Heart right ventricle (tissue), 16 donors: ENCODE measurements at places on chromosomes 11 and 22. TPM values are rescaled to one million over a fixed set of nuclear protein-coding genes. Genes with fewer than 3 reads are reported as not detected.

DNA sequence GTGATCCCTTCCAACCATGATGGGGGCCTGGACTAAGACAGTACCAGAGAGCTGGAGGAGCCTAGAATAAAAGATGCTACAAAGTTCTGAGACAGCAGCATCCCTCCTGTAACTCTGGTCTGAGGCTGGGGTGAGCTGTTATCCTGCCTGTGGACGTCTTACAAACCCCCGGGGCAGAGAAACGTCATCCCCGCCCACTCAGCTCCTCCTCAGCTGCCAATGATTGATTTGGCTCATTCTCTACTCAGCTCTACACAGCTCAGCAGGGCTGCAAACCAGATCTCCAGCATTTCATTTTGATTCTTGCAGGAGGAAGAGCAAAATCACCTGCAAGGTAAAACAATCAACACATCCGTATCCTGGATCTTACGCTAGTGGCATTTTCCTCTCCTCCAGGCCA, 55.5 kb downstream of the CSNK2A3 start:
- no peak for DNase-seq

DNA sequence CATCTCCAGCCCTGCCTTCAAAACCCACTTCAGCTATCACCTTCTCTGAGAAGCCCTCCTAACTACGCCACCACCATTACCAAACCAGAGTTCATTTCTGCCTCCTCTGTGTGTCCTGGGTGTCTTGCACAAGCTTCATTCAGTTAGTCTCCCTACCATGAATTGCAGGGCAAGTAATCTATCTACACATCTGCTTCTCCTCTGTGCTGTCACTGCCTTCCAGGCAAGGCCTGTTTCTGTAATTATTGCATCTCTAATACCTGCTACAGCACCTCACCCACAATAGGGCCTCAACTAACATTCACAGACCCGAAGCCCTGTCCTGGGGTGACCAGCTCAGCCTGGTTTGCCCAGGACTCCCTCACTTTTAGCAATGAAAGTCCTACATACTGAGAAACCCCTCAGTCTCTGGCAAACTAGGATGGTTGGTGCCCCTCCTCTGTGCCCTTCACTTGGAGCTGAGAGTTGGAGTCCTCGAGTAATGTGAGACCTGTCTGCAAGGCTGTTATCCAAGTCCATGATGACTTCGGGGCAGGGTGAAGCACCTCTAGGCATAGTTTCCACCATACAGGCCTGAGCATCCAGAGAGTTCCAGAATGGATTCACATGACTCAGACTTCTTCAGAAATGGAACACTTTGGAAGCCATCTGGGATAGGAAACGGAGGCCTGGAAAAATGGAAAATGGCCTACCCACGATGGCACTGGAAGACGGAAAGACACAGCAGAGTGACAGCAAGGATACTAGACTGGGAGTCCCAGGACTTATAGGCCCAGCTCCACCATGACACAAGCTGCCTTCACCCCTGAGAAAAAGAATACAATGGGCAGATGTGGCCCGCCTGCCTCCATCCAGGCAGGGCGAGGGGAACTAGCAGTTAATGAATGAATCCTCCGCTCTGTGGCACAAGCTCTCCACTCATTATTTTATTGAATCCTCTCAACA, 269.3 kb downstream of the BUD13 start:
- DNase-seq = no peak

GRCh38 chr11:15841931-15842740, 514.2 kb downstream of the SOX6 start:
- DNase-seq = peak; percentile 20

GRCh38 chr22:47053013-47053725, 290.7 kb downstream of the TBC1D22A start:
- no peak for DNase-seq

The LDHAL6A gene
- not detected for total RNA-seq

- DNase-seq = no peak
These were observed 4.2 kb downstream of the ELF5 start for GRCh38 chr11:34509336-34509876.

DNA sequence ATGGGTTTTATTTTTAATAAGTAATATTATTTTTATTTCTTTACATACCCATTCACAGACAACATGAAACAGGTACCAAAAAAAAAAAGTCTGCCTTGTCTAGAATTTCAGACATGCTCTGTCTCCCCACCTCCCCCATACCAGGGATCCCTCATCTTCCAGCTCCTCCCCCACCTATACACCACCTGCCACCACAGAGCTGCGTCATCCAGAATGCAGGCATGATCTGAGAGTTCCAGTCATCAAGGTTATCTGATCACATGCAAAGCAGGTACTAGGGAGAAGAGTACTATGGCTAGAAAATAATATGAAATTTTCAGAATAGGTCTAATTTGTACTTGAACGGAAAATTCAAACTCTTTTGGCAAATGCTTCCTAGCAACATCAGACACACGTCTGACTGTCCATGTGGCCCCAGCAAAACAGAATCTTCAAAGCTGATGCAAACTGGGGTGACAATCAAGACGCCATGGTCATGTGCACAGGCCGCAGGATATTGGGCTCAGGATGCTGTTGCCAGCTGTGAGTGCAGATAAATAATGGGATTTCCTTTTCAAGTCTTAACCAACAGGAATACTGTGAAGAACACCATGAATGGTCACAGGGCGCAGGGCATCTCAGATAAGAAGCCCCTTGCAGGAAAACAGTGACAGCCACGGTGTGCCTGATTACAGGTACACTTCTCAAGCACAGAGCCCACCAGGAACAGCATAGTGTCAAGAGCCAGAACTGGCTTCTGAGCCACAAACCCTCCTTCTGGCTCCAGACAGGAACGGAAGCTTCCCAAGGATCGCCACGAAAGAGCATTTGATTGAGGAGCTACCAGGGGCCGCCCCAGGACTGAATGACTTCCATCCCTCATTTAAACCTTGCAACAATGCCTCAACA, 169.5 kb downstream of the EFCAB6 start:
- no peak for DNase-seq

GRCh38 chr11:124297921-124298320, 15.8 kb downstream of the OR8D1 start:
- DNase-seq = no peak
